ENCODE measurements at places on chromosomes 11 and 22. TPM values are rescaled to one million over a fixed set of nuclear protein-coding genes. Genes with fewer than 3 reads are reported as not detected.

DNA sequence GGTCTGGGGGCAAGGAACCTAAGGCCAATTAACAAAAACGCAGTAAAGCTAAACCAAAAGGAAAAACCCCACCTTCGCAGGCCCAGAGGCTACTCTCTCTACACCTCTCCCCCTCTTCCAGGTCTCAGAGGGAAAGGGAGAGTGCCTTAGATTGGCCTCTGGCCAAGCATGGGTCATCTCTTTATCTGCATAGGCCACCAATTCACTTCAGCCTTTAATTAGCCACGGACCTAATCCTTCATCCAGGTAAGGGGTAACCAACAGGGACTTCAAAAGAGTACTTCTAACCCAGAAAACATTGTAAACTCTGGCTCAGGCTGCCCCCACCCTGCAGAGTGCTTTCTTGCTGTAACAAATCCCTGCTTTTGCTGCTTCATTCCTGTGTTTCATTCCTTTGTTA, 9.4 kb downstream of the VSTM5 start:
- H3K27me3 ChIP-seq = no peaks in the 10 kb centered on the region
- no peaks in the 10 kb centered on the region for H3K36me3 ChIP-seq
- H3K4me3 ChIP-seq = no peak overlapping the region
- H3K4me1 ChIP-seq = no peaks in the 10 kb centered on the region
- no peak overlapping the region for H3K27ac ChIP-seq
- DNase-seq = no peak

DNA sequence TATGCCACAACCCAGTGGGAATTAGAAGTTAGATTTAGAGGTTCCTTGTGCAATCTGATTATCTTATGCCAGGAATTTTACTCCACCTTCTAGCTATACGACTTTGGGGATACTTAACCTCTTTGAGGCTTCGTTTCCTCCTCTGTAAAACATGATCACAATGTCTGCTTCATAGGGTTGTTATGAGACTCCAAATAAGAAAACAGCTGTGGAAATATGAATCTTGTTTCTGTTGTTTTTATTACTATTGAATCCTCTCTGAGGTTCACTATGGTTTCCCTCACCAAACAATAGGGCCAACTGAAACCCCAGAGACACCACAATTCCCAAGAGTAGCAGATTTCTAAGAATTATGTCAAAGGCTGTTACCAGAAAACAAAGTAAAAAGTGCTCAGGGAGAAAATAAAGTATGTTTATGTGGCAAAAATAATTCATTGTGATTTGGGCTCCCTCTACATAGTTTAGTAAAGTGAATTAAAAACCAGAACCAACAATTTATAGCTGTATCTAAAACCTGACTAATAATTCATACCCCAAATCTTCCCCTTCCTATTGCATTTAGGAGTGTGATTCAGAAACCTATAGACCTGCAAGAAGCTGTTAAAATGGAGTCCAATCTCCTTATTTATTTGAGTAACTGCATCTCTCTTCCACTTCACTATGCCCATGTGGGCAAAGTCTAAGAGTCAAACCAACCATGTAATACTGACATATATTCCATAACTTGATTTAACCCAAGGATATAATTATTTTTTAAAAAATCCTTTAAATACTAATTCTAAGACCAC, 38.4 kb downstream of the AMBRA1 start:
- DNase-seq = no peak
- peak overlapping the region; percentile 67 for H3K27ac ChIP-seq
- H3K27me3 ChIP-seq = no peaks in the 10 kb centered on the region

DNA sequence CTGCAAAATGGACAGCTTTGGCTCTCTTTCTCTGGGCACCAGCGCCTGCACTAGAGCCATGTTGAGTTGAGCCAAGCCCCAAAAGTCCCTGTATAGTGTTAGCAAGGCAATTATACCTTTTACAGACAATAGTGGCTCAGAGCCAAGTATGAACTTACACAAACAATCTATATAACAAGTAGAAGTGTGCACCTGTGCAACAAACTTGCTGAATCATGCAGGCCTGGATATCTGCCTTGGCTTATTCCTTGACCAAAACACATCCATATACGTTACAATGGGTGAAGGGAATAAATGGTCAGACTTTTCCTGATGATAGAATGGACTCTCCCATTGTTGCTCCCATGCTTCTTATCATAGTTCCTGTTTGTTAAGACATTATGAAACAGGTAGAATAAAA, 3.8 kb upstream of the OR52I2 start:
- no peak for DNase-seq
- no peaks in the 10 kb centered on the region for H3K36me3 ChIP-seq
- H3K27ac ChIP-seq = no peak overlapping the region
- H3K4me1 ChIP-seq = no peaks in the 10 kb centered on the region
- peaks cover 5% of the 10 kb centered on the region for H3K27me3 ChIP-seq
- H3K4me3 ChIP-seq = no peak overlapping the region

- peaks cover 7% of the 10 kb centered on the region for H3K4me1 ChIP-seq
- H3K4me3 ChIP-seq = no peak overlapping the region
- no peaks in the 10 kb centered on the region for H3K27me3 ChIP-seq
- H3K36me3 ChIP-seq = no peaks in the 10 kb centered on the region
- no peak for DNase-seq
- H3K27ac ChIP-seq = no peak overlapping the region
Observed at GRCh38 chr11:69433741-69434140, 47.7 kb upstream of the LINC01488 start.

THY1 gene
- total RNA-seq = 7.8 TPM

SHANK2 gene
- total RNA-seq = 62.5 TPM

- peak overlapping the region; percentile 80 for H3K27ac ChIP-seq
- no peak for DNase-seq
- H3K4me1 ChIP-seq = peaks cover 54% of the 10 kb centered on the region
Observed at GRCh38 chr11:96340555-96340885, 2.5 kb downstream of the MAML2 start.

GRCh38 chr11:114185436-114185835, 110.8 kb upstream of the NNMT start:
- H3K27ac ChIP-seq = peak overlapping the region; percentile 12
- no peaks in the 10 kb centered on the region for H3K27me3 ChIP-seq
- DNase-seq = no peak
- H3K36me3 ChIP-seq = peaks cover 43% of the 10 kb centered on the region
- no peak overlapping the region for H3K4me3 ChIP-seq
- peaks cover 37% of the 10 kb centered on the region for H3K4me1 ChIP-seq

HBB gene
- 338 TPM for total RNA-seq

GRK3 gene
- total RNA-seq = 26.0 TPM

- H3K36me3 ChIP-seq = no peaks in the 10 kb centered on the region
- H3K27me3 ChIP-seq = no peaks in the 10 kb centered on the region
- H3K4me1 ChIP-seq = no peaks in the 10 kb centered on the region
- no peak for DNase-seq
Observed at GRCh38 chr11:119803726-119804294, 74.8 kb upstream of the NECTIN1 start.

- DNase-seq = no peak
- no peaks in the 10 kb centered on the region for H3K27me3 ChIP-seq
- H3K4me3 ChIP-seq = no peak overlapping the region
- no peaks in the 10 kb centered on the region for H3K4me1 ChIP-seq
- no peak overlapping the region for H3K27ac ChIP-seq
- no peaks in the 10 kb centered on the region for H3K36me3 ChIP-seq
Observed at GRCh38 chr11:95485115-95485900, 254.3 kb upstream of the SESN3 start.

DNA sequence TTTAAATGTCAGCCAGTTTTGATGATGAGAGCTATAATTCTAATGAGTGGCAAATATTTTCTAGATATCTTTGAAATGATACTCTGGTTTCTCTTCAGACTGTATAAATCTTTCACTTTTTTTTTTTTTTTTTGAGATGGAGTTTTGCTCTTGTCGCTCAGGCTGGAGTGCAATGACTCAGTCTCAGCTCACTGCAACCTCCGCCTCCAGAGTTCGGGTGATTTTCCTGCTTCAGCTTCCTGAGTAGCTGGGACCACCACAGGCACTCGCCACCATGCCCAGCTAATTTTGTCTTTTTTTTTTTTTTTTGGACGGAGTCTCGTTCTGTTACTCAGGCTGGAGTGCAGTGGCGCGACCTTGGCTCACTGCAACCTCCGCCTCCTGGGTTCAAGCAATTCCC, 113.6 kb downstream of the TEAD1 start:
- H3K27ac ChIP-seq = no peak overlapping the region
- H3K4me3 ChIP-seq = no peak overlapping the region
- no peaks in the 10 kb centered on the region for H3K27me3 ChIP-seq
- DNase-seq = no peak
- no peaks in the 10 kb centered on the region for H3K4me1 ChIP-seq
- no peaks in the 10 kb centered on the region for H3K36me3 ChIP-seq

KCNQ1 gene
- total RNA-seq = 52.9 TPM

TRIM49 gene
- not detected for total RNA-seq

DNA sequence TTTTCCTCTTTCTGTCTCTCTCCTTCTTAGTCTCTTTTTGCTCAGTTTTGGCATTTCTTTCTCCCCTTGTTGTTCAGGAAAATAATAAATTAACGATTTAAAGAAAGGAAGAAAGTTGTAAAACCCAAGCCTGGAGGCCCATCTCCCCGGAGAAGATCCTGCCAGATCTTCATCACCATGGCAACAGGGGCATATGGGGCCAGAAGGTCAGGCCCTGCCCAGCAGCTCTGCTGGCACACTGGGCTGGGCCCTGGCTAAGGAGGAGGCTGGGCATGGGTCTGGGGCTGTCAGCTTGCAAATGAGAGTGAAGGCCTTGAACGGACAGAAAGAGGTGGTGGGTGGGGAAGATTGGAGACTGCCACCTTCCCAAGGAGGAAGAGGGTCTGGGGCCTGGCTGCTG, 2.8 kb downstream of the LRRC10B start:
- no peak overlapping the region for H3K27ac ChIP-seq
- no peaks in the 10 kb centered on the region for H3K36me3 ChIP-seq
- H3K27me3 ChIP-seq = peaks cover 46% of the 10 kb centered on the region
- DNase-seq = no peak

- H3K4me1 ChIP-seq = no peaks in the 10 kb centered on the region
- no peak overlapping the region for H3K4me3 ChIP-seq
- peaks cover 45% of the 10 kb centered on the region for H3K27me3 ChIP-seq
- H3K36me3 ChIP-seq = no peaks in the 10 kb centered on the region
- no peak overlapping the region for H3K27ac ChIP-seq
Observed at GRCh38 chr11:1734641-1735081, 15.7 kb downstream of the IFITM10 start.

VPREB1 gene
- total RNA-seq = not detected

- no peaks in the 10 kb centered on the region for H3K4me1 ChIP-seq
- no peak overlapping the region for H3K27ac ChIP-seq
- H3K4me3 ChIP-seq = no peak overlapping the region
- DNase-seq = no peak
Observed at GRCh38 chr11:57155838-57156607, 25.7 kb upstream of the LRRC55 start.

C11orf52 gene
- 9.8 TPM for total RNA-seq

DNA sequence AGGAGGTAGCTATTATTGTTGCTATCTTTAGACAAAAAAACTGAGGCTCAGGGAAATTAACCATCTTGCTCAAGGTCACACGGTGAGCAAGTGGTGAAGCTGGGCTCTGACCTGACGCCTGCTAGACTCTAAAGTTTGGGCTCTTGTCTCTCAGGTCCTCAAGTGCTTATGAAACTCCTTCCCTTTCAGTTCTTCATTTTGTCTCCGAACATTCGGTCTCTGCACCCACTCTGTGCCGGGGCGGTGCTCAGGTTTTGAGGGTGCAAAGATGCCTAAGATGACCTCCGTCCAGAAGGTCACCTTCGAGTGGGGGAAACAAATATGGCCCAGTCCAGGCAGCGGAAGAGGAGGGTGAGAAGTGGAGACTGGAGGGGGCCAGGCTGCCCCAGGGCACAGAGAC, 16.0 kb downstream of the OVOL1 start:
- H3K4me1 ChIP-seq = no peaks in the 10 kb centered on the region
- H3K27ac ChIP-seq = no peak overlapping the region
- no peak overlapping the region for H3K4me3 ChIP-seq
- H3K27me3 ChIP-seq = peaks cover 24% of the 10 kb centered on the region

DNA sequence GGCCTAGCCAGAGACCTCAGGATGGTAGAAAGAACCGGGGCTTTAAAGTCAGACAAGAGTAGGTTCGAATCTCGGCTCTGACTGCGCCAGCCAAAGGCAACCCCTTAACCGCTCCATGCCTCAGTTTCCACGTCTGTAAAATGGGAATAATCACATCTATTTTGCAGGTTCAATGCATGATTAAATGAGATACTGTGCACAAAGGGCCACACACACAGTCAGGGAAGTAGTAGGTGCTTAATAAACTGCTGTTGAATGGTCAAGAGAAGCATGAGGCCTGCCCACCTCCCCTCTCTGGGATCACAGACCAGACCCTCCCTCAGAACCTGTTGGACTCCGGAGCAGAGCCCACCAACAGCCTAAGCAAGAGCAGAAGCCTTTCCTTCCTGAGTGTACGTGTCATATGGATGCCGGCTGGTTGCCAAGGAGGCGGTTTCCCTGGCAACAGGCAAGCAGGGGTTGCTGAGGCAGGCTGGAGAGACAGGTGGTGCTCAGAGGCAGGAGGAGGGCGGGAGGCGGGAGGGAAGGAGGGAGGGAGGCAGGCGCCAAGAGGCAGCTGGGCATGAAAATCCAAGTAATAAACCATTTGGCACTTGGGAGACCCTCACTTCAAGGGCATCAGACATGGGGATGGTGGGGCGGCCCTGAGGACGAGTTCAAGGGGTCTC, 43.9 kb downstream of the NFAM1 start:
- DNase-seq = no peak
- H3K36me3 ChIP-seq = no peaks in the 10 kb centered on the region
- H3K27me3 ChIP-seq = no peaks in the 10 kb centered on the region
- H3K27ac ChIP-seq = no peak overlapping the region

DNA sequence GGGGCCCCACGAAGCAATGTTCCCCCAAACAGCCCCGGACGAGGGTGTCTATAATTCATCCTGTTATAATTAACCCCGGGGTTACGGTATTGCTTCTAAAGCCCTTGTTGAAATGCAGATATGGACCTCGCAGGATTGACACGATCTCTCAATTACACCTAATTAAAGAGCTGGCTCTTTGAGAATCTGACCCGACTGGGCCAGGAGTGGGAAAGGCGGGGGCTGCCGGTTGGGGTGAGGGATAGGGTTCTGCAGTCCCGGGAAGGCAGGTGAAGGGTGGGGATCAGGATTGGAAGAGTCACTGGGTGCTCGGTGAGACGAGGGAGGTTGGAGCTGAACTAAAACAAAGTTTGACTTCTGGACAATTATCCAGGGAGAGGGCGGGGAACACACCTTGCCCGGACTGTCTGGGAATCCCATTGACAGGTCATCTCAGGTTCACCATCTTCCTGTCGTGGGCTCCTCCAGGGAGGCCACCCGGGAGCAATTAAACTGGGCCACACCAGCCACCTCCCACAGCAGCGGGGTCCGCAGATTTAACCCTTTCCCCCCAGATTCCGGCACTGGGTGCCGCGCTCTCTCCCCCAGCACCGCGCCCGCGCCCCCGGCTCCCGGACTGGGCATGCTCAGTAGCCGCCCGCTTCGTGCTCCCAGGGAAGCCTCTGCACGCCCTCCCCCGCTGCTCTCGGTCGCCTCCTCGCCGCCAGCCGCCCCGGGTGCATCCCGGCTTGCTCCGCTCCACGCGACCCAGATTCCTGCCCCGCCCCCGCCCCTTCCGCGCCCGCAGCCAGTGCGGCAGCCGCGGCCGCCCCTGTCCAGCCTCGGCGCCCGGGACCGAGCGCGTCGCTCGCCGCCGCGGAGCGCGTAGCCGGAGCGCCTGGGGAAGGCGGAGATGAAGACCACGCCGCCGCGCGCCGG, at the start of gene ELMOD1:
ELMOD1 (plus strand) TSS at position 688 of the 918 bp plus-strand sequence. CDS start 27,043 bp downstream, outside the sequence.
- H3K36me3 ChIP-seq = no peaks in the 10 kb centered on the region
- no peak within 1 kb of the TSS for H3K27ac ChIP-seq
- peaks cover 20% of the 10 kb centered on the region for H3K4me1 ChIP-seq
- DNase-seq = peak; percentile 82
